Activated naive CD4-positive, alpha-beta T cell treated with Interleukin-2 at 50 U/mL for 16 hours (primary cell): ENCODE measurements at places on chromosomes 2 and 18.

DNA sequence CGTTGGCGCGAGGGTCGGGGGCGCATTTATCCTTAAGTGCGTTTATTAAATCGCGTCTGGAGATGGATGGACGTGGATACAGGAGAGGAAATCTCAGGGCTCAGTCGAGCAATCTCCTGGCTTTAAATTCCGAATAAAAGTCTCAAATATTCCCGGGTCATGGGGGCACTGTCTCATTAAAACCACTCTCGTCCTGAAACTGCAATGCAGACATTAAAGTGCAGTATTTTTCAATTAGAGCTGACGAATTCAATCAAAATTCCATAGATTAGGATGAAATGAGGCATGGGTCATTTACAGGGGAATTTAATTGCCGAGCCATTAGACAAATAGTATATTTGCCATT, 10.7 kb upstream of the GBX2 start:
- no peak for DNase-seq

DNA sequence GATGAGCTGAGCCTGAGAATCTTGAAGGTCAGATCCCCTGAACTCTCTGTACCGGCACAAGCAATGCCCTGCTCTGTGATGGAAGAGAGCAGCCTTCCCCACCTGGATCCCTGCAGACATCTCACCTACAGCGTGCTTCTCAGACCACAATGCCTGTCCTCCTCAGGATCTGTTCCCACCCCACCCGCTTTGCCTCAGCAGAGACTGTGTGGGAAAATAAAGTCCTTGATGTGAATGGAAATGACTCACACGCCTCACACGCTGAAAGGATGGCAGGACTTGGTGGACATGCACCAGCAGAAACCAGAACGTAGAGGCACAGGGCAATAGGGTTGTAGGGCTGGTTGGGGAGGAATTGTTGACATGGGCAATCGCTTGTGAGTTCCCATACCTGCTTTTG, 117.9 kb upstream of the POU3F3 start:
- no peak for DNase-seq

DNA sequence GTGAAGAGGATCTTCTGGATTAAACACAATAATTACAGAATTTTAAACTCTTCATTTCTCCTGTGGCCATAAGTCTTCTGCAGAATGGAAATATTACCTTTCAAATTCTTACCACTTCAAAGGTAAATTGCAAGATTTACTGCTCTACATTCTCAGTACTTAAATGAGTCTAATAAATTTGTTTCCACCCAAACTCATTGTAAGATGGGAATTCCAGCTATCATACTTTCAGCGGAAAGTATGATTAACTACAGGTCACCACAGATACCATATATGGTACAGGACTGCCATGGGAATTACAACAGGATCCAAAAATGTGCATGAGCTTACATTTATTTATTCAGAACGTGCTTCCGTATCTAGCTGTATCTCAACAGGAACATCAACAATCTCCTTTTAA, 3.1 kb downstream of the DSC3 start:
- DNase-seq = no peak

GRCh38 chr18:8960740-8961657, 141.5 kb upstream of the NDUFV2 start:
- DNase-seq = no peak

DNA sequence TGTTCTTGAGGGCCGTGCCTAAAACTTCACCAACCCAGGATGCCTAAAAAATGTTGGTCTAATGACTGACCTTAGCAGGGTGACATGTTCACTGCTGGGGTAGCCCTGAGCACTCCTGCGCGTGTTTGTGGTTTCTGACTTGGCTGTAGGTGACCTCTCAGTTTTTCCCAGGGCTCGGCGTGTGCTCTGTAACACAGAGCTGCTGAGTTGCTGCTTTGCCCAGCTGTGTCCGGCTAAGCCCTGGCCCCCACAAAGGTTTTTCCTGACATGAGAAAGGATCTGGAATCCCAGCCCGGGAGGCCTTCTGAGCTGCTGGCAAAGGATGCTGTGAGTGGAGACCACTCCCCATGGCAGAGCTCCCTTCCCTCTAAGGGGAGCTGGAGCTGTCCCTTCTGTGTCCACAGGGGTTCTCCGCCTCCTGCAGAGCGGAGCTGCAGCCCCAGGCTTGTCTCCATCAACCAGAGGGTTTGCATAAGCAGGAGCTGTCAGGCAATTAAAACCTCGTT, 52.7 kb downstream of the CRIM1 start:
- DNase-seq = no peak

GRCh38 chr2:26584656-26585055, 56.5 kb downstream of the CIB4 start:
- DNase-seq = no peak

GRCh38 chr2:12824778-12825379, 108.1 kb downstream of the TRIB2 start:
- no peak for DNase-seq

DNA sequence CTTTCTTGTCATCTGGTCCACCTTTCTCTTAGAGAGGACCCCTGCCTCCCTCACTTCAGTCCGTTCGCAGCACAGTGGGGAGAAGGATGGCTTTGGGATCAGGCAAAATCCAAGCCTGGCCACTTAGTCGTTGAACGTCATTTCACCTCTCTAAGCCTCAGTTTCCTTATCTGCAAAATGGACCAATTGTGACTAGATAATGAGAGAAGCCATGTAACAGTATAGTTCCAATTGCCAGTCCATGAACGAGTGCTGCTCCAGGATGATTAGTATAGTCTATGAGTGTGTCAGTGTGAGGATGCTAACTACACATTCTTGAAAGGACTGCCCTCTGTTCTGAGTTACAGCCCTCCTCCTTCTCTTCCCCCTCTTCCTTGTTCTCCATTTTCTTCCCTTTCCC, 1.1 kb downstream of the INHA start:
- no peak for DNase-seq

DNA sequence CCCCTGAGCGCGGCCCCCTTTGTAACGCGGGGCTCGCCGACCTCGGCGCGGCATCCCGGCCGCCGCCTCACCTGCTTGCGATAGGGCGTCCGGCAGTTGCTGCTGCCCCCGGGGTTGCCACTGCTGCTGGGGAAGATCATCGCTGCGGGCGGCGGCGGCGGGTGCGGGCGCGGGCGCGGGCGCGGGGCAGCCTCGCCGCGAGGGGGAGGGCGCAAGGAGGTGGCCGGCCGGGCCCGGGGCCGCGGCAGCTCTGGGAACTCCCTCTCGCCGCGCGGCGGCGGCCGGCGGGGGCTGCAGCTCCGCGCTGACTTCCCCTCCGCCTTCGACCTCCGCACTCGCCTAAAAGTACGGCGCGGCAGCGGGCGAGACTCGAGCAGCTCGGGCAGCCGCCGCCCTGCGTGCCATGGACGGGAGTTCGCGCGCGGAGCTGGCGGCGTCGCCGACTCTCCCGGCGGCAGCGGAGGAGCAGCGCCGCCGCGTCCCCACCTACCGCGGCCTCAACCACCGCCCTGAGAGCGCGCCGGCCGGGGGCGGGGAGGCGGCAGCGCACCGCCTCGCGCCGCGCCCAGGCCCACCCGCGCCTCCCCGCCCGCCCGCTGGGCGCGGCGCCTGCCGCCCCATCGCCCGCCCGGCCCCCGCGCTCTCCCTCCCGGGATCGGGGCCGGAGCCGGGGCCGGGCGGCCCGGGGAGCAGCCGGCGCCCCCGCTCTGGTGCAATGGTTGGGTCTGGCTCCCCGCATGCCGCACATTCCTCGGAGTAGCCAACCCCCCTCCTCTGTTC, 86.0 kb downstream of the RBMS1 start:
- peak; percentile 65 for DNase-seq

DNA sequence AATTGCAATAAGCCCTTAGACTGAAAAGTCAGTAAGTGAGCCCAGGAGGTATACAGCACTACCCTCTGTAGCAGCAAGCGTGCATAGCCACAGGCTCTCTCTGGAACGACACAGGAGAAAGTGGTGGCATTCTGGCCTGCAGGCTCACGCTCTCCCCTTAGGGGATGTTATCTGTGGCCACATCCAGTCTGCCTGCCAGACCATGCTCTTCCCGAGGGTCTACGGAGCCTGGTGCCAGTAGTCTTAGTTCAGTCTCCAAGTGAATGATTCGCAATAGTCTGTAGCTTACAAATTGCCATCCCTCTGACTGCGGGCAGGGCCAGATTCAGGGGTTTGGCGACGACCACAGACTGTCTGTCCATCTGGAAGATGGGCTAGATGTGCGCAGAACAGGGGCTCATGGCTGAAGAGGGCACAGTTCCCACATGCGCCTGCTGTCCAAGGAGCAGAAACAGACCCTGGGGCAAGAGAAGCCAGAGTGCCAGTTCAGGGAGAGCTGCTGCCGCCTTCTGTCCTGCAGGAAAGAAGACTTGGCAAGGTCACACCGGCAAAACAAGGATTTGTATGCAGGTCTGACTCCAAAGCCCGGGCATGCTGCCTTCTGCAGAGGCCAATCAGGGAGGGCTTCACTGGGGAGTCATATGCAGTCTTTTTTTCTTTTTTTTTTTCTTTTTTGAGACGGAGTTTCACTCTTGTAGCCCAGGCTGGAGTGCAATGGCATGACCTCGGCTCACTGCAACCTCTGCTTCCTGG, 3.5 kb upstream of the KLF11 start:
- no peak for DNase-seq

- no peak for DNase-seq
Measured at GRCh38 chr2:66145490-66145889, 289.4 kb upstream of the MEIS1 start.

- no peak for DNase-seq
Measured at GRCh38 chr2:75055820-75056675, 97.6 kb downstream of the POLE4 start.

DNA sequence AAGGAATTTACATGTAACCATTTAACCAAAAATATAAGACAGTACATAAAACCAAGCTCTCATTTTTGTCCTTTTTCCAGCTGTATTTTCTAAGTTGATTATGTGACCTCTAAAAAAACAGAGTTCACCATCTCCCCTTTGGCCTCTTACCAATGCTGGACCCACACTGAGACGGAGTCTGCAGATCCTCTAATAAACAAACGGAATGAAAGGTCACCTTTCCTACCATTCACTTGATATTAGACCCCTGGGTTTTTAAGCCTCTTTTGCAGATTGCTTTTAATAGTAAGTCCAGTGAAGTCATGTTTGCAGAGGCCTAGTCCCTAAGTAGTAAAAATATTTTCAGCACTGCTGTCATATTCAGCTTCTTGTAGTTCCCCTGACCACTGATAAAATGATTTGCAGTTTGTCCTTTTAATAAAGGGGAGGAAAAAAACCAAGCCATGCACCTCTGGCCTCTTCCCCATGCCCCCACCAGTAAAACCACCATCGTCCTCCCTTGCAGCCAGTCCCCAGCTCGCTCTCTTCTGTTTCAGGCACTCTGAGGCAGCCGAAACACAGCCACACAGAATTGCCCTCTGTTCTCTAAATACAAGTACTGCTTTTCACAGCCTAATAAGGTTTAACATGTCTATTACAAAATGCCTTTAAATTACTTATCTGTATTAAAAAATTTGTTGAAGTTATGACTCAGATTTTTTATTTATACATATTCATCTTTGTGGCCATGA, 427.5 kb downstream of the PARD3B start:
- no peak for DNase-seq

DNA sequence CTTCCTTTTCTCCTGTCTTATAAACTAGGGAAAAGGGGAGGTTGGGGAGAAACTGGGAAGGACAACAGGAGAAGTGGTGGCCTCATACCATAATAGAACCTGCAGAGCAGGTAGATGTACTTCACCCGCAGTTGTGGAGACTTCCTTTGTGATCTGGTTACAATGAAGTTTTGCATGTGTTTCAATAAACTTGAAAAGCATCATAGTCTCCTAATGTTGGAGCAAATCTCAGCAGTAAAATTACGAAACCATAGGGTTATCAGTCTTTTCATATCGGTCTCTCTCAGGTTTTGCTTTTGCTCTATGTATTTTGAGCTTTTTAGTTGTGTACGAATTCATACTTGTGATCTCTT, 30.5 kb downstream of the ANO7 start:
- no peak for DNase-seq

DNA sequence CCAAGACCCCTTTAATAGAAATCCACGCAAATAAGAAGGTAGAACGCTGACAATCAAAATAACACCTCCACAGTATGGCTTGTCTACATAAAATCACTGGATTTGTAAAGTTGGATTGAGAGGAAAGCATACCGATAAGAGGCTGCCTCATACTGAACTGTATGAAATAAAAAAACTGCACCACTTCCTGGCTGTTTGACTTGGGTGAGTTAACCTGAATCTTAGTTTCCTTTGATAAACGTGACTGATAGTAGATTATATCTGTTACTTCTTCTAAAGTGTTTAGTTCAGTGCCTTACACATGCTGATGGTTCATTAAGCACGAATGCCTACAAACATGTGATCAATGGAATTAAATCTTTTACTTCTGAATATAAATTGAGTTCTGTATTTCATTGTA, 140.4 kb upstream of the RNF152 start:
- no peak for DNase-seq

- DNase-seq = no peak
Measured at GRCh38 chr18:48359626-48360025, 49.6 kb downstream of the ZBTB7C start.

DNA sequence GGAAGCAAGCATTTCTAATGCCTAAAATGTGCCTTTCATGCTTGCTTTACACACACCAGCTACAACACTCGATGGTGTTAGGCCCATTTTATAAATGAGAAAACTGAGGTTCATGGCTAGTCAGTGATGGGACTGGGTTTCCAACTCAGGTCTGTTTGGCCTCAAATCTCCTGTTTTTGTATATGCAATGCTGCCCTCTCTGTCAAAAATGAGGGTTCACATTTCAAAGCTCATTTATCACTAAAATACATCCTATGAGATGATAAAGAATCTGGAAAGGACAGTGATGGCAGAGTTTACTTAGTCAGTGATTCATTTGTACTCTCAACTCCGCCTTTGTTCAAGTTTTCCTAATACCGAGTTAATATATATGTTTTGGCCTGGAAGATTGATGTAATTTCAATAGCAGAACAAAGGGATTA, 92.3 kb downstream of the KCTD1 start:
- no peak for DNase-seq

DNA sequence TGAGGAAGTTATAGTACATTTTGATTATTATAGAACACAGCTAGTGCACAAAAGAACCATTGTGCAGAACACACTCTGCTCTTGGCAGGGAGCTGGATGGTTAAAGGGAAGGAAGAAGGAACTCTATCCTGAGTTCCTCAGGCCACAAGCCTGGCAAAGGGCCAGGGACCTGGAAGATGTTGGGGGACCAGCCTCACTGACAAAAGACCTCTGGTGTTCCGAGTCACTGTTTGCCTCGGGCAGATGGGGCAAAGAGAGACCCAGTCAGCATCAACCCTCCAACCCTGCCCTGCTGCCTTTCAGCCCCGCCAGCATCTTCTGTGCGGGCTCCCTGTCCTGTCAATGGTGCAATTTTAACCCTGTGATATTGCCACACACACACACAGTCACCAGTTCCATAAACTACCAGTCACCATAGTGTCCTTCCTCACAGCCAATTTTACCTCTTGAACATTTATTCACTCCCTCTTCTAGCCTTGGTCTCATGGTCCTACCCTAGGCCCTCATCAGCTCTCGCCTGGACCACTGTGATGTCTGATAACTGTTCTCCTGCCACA, 21.9 kb downstream of the NEMP2 start:
- DNase-seq = no peak

DNA sequence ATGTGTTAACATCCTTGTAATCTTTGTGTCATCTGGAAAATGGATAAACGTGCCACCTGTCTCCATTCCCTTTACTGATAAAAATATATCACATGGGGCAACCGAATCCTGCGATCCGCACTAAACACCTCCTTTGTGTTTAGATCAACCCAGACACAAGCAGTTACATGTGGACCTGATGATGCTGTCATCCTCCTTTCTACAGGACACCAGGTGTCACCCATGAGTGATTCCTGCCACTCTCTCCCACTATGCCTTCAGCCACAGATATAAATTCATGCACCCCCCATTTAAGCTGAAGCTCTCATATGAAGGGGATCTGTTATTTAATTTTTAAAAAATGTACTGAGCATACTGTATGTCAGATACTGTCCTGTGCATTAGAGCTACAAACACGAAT, 81.3 kb downstream of the VIT start:
- no peak for DNase-seq
